Activated CD8-positive, alpha-beta memory T cell treated with anti-CD3 and anti-CD28 coated beads, Interleukin-2, amount 10 ng/mL, durations not matched to agents 7 days and 5 days (primary cell): ENCODE measurements at places on chromosomes 2 and 18. TPM values are rescaled to one million over a fixed set of nuclear protein-coding genes. Genes with fewer than 3 reads are reported as not detected.
A peak's percentile ranks its signal among the peaks of the same experiment; 100 is the strongest.

GRCh38 chr18:55014095-55014494, 54.8 kb upstream of the CCDC68 start:
- H3K27me3 ChIP-seq = peaks cover 4% of the 10 kb centered on the region
- DNase-seq = no peak
- H3K27ac ChIP-seq = no peak overlapping the region
- no peaks in the 10 kb centered on the region for H3K36me3 ChIP-seq
- peaks cover 2% of the 10 kb centered on the region for H3K4me1 ChIP-seq
- no peak overlapping the region for H3K4me3 ChIP-seq

GRCh38 chr18:75757951-75758350, 330.4 kb upstream of the SMIM21 start:
- H3K4me3 ChIP-seq = no peak overlapping the region
- H3K4me1 ChIP-seq = no peaks in the 10 kb centered on the region
- DNase-seq = no peak
- H3K27ac ChIP-seq = no peak overlapping the region
- no peaks in the 10 kb centered on the region for H3K27me3 ChIP-seq

- peaks cover 20% of the 10 kb centered on the region for H3K36me3 ChIP-seq
- H3K27me3 ChIP-seq = no peaks in the 10 kb centered on the region
- no peak overlapping the region for H3K27ac ChIP-seq
- DNase-seq = no peak
- H3K4me3 ChIP-seq = no peak overlapping the region
- peaks cover 17% of the 10 kb centered on the region for H3K4me1 ChIP-seq
Measured at GRCh38 chr2:25230948-25231311, 62.5 kb upstream of the POMC start.

DNA sequence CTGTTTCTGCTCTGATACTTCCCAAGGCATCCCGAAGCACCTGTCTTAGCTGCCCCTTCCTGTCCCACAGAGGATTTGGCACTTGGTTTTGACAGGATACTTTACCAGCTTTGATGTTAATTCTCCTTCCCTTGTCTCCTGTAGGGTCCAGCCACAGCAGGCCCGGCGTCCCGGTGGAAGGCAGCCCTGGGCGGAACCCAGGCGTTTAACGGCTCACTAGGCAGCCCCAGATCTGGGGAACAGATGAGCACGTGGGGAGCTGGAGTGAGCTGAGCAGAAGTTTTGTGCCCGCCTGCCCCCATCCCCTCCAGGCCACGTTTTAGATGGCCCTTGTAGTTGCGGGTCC, 11.4 kb downstream of the ANKRD23 start:
- no peaks in the 10 kb centered on the region for H3K4me1 ChIP-seq
- H3K36me3 ChIP-seq = peaks cover 28% of the 10 kb centered on the region

- H3K4me3 ChIP-seq = no peak overlapping the region
- H3K27ac ChIP-seq = no peak overlapping the region
- no peaks in the 10 kb centered on the region for H3K4me1 ChIP-seq
- no peak for DNase-seq
- no peaks in the 10 kb centered on the region for H3K36me3 ChIP-seq
Measured at GRCh38 chr2:64288321-64289193, 144.3 kb upstream of the PELI1 start.

DNA sequence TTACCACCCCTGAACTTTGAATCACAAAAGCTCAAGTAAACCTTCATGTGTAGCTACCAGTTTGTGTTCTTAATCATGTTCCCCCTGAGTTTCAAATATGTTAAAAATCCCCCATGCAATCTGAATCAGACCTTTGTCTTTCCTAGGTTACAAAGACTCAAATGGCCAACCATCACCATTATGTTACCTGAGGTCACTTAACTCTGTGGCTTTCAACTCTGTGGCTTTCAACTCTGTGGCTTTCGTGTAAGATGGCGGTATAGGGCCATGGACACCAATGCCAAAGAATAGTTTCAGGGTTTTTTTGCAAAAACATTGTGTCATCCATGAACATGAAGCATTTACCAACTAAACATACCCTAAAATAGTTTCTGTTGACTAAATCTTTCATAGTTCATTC, 6.7 kb downstream of the ERMN start:
- peaks cover 9% of the 10 kb centered on the region for H3K4me1 ChIP-seq
- H3K27ac ChIP-seq = no peak overlapping the region
- H3K27me3 ChIP-seq = no peaks in the 10 kb centered on the region
- H3K36me3 ChIP-seq = peaks cover 30% of the 10 kb centered on the region
- DNase-seq = no peak

DNA sequence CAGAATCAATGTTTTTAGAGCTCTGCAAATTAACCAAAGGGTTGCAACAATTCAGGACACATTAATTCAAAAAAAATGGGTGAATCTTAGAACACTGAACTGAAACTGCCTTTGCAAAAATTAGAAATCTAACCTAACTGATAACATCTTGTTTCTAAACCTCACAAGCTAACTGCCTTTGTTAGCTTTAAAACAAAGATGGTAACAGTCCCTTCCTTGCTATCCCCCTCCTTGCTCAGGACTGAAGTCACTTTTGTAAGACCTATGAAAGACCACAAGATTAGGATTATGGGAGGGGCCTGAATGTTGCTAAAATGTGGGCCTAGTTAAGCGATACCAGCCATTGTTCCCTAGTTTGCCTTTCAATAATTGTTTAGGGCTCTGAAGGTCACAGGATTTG, 44.9 kb upstream of the LONRF2 start:
- DNase-seq = no peak
- no peaks in the 10 kb centered on the region for H3K36me3 ChIP-seq
- peaks cover 5% of the 10 kb centered on the region for H3K4me1 ChIP-seq
- peaks cover 31% of the 10 kb centered on the region for H3K27me3 ChIP-seq
- no peak overlapping the region for H3K27ac ChIP-seq
- H3K4me3 ChIP-seq = no peak overlapping the region

GRCh38 chr2:187865025-187865424, 310.8 kb upstream of the TFPI start:
- H3K36me3 ChIP-seq = no peaks in the 10 kb centered on the region
- H3K4me3 ChIP-seq = no peak overlapping the region
- H3K27me3 ChIP-seq = no peaks in the 10 kb centered on the region
- H3K4me1 ChIP-seq = no peaks in the 10 kb centered on the region

DNA sequence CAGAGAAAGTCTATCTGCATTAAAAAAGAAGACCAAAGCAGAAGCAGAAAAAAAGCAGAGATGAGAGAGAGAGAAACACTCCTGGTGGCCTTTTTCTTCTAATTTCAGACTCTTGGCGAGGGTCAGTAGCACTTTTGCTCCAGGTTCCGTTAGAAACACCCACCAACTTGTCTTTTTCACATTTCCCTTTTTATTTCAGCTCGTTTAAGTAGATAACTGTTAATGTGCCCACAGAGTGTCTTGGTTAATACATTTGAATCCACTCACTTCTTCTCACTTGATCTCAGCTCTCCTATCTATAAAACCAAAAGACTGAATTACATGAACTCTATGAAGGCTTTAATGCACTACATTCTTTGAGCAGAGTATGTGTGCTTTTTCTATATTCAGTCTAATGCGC, 63.1 kb downstream of the AAK1 start:
- DNase-seq = no peak
- peaks cover 68% of the 10 kb centered on the region for H3K4me1 ChIP-seq
- H3K36me3 ChIP-seq = peaks cover 10% of the 10 kb centered on the region
- no peak overlapping the region for H3K27ac ChIP-seq
- no peaks in the 10 kb centered on the region for H3K27me3 ChIP-seq

- no peak overlapping the region for H3K27ac ChIP-seq
- no peak for DNase-seq
- peaks cover 6% of the 10 kb centered on the region for H3K27me3 ChIP-seq
Measured at GRCh38 chr2:175999283-175999819, 2.7 kb downstream of the LNPK start.

DNA sequence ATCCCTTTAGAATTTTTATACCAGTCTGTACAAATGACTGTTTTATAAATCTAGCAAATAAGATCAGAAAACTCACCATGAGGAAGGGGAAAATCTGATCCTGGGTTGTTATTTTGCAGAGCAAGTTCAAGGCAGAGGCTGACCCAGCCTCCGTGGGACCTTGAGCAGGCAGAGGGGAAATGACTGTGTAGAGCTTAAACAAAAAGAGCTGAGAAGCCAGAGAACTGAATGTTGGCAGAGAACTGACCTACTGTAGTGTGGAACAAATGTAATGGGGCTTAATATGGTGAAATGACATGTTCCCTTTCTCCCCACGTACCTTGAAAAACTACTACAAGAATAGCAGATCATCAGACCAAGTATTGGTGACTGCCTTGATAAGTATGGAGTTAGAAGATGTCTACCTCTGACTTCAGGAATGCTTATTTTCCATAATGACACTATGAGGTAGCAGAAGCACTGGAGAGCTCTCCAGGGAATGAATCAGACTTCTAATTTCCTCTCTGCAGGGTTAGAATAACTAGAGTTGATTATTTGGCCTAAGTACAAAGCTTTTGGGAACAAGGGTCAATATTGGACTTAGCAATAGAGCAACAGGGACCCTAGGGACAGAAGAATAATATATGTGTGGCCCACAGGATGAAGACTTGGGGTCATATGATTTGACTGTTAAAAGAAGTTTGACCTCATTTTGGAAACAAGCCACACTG, 304.4 kb downstream of the CCDC178 start:
- H3K27ac ChIP-seq = no peak overlapping the region
- H3K4me1 ChIP-seq = no peaks in the 10 kb centered on the region
- no peaks in the 10 kb centered on the region for H3K27me3 ChIP-seq
- H3K4me3 ChIP-seq = no peak overlapping the region
- no peak for DNase-seq
- no peaks in the 10 kb centered on the region for H3K36me3 ChIP-seq

DNA sequence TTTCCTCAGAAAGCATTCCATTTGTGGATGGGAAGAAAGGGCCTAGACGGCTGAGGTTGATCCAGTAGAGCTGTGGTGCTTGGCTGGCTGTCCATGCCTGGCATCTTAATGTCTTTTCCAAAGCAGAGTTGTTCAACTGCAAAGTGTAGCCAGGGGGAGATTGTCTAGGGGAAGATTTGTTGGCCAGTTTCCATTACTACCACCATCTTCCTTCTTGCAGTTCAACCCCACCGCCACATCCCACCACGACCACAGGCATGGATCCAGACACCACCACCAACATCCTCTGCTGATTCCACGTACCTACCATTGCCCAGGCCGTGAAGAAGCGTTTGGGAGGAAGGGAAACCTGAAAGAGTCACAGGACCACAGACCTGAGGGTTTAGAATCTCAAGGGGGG, 50.7 kb upstream of the HAAO start:
- no peak overlapping the region for H3K27ac ChIP-seq
- no peaks in the 10 kb centered on the region for H3K36me3 ChIP-seq
- H3K27me3 ChIP-seq = peaks cover 5% of the 10 kb centered on the region
- H3K4me1 ChIP-seq = peaks cover 2% of the 10 kb centered on the region

DNA sequence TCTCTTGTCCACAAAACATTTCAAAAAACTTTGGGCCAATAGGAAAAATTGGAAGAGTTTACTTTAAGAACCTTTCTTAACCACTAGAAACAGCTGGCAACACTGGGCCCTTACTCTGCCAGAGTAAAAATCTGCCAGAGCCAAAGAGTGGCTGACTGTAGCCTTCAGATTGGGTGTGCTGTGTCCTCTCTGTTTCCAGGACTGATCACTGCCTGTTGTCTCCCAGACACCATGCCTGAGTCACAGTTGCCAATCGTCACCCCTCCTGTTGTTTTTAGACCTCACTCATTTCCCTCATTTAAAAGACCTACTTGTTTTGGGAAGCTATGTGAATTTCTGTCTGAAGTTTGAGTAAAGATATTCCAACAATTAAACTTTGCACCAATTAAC, 159.1 kb downstream of the PPP1R1C start:
- H3K4me3 ChIP-seq = no peak overlapping the region
- no peaks in the 10 kb centered on the region for H3K4me1 ChIP-seq
- DNase-seq = no peak
- no peak overlapping the region for H3K27ac ChIP-seq
- no peaks in the 10 kb centered on the region for H3K36me3 ChIP-seq

GRCh38 chr18:13615432-13615861, 110.9 kb downstream of the FAM210A start:
- peak overlapping the region; percentile 77 for H3K4me3 ChIP-seq
- peak overlapping the region; percentile 99 for H3K27ac ChIP-seq
- no peaks in the 10 kb centered on the region for H3K27me3 ChIP-seq
- H3K36me3 ChIP-seq = peaks cover 4% of the 10 kb centered on the region

GRCh38 chr2:49770919-49771318, 616.6 kb upstream of the FSHR start:
- H3K36me3 ChIP-seq = no peaks in the 10 kb centered on the region
- no peaks in the 10 kb centered on the region for H3K27me3 ChIP-seq
- no peak overlapping the region for H3K4me3 ChIP-seq
- DNase-seq = no peak
- no peaks in the 10 kb centered on the region for H3K4me1 ChIP-seq
- H3K27ac ChIP-seq = no peak overlapping the region

DNA sequence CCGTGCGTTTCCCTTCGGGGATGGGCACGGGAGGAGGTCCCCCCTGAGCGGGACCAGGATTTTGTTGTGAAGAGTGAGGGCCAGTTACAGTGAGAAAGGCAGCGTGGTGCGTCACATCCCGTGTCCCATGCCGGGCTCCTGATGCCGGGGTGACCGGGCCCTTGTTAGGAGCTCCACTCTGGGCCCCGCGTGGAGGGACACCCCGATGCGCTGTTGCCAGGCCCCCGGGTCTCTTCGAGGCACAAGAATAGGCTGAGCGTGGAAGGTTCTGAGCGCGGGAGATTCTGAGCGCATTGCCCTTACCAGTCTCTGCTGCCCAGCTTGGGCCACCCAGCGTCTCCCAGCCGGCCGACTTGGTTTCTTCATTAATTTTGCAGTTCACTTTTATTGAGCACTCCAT, 17.6 kb downstream of the CTDP1 start:
- no peak overlapping the region for H3K4me3 ChIP-seq
- H3K27me3 ChIP-seq = no peaks in the 10 kb centered on the region
- no peak for DNase-seq
- H3K4me1 ChIP-seq = peaks cover 16% of the 10 kb centered on the region
- H3K36me3 ChIP-seq = peaks cover 46% of the 10 kb centered on the region

- no peaks in the 10 kb centered on the region for H3K27me3 ChIP-seq
- DNase-seq = no peak
- H3K36me3 ChIP-seq = no peaks in the 10 kb centered on the region
- H3K4me3 ChIP-seq = no peak overlapping the region
Measured at GRCh38 chr18:79548621-79548985, 131.0 kb upstream of the CTDP1 start.

- H3K4me3 ChIP-seq = no peak overlapping the region
- H3K4me1 ChIP-seq = no peaks in the 10 kb centered on the region
- H3K36me3 ChIP-seq = no peaks in the 10 kb centered on the region
- no peaks in the 10 kb centered on the region for H3K27me3 ChIP-seq
Measured at GRCh38 chr18:11104307-11104706, 45.1 kb downstream of the PIEZO2 start.

GRCh38 chr2:47629501-47630460, 153.2 kb upstream of the MSH6 start:
- DNase-seq = no peak
- H3K27me3 ChIP-seq = peaks cover 11% of the 10 kb centered on the region
- no peaks in the 10 kb centered on the region for H3K4me1 ChIP-seq
- H3K4me3 ChIP-seq = no peak overlapping the region
- no peaks in the 10 kb centered on the region for H3K36me3 ChIP-seq

SCYGR4 gene
- total RNA-seq = not detected

SLC8A1 gene
- total RNA-seq = 1.1 TPM

CABLES1 gene
- total RNA-seq = 8.6 TPM

CHPF gene
- 14.2 TPM for total RNA-seq

PNO1 gene
- 10.5 TPM for total RNA-seq

FKBP7 gene
- 4.1 TPM for total RNA-seq

EML6 gene
- 1.5 TPM for total RNA-seq

SERPINB3 gene
- total RNA-seq = not detected

GYPC gene
- 99.8 TPM for total RNA-seq

ZNF892 gene
- 3.9 TPM for total RNA-seq
